ENCODE measurements at places on chromosomes 1 and 21. TPM values are rescaled to one million over a fixed set of nuclear protein-coding genes. Genes with fewer than 3 reads are reported as not detected.
A peak's percentile ranks its signal among the peaks of the same experiment; 100 is the strongest.

DNA sequence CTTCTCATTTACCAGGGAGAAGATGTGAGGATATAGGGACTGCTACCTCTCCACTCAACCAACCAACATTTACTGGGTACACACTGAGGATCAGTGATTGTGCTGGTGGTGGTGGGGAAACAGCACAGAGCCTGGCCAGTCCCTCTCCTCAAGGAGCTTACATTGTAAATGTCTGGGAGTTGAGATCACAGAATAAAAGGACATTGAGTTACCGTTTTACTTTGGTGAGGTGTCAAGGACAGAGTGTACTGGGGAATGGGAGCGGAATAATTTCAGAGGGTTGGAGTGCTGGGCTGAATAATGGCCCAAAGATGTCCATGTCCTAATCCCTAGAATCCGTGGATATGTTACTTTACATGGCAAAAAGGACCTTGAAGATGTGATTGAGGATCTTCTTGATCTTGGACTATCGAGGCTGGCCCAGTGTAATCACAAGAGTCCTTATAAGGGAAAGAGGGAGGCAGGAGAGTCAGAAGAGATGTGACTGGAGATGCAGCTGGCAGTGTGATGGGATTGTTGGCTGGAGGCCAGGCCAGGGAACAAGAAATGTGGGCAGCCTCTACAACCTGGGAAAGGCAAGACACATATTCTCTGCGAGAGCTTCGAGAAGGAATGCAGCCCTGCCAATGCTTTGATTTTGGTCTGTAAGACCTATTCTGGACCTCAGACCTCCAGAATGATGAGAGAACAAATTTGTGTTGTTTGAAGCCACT lies 26.6 kb upstream of the RWDD3 start:
- no peaks in the 10 kb centered on the region for H3K27me3 ChIP-seq
- H3K4me1 ChIP-seq = no peaks in the 10 kb centered on the region
- no peak for DNase-seq
- no peaks in the 10 kb centered on the region for H3K36me3 ChIP-seq
- H3K27ac ChIP-seq = no peak overlapping the region

- peak; percentile 83 for DNase-seq
- H3K36me3 ChIP-seq = no peaks in the 10 kb centered on the region
- H3K4me3 ChIP-seq = peak within 1 kb of the TSS; percentile 67
These were observed at the start of gene RHOC for GRCh38 chr1:112706505-112707220. TSS of gene RHOC (minus strand) at chr1:112707127. CDS start at chr1:112703799, 3,328 bp downstream.

DNA sequence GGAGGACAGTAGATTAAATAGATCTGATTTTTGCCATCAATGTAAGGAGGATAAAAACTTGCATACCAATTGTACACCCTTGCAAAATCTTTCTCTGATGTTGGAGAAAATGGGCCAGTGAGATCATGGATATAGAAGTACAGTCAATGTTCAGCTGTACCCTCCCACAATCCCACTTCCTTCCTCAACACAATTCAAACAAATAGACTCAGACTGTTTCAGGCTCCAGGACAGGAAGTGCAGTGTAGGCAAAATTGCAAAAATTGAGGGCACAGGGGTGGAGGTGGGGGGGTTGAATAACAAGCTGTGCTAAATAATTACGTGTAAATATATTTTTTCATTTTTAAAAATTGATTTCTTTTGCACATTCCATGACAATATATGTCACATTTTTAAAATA lies 3.9 kb upstream of the IFI44 start:
- no peaks in the 10 kb centered on the region for H3K4me1 ChIP-seq
- H3K36me3 ChIP-seq = no peaks in the 10 kb centered on the region
- DNase-seq = no peak
- H3K27me3 ChIP-seq = no peaks in the 10 kb centered on the region
- no peak overlapping the region for H3K27ac ChIP-seq

LCE1D gene
- polyA plus RNA-seq = not detected

HMGCS2 gene
- polyA plus RNA-seq = 0.17 TPM

DNA sequence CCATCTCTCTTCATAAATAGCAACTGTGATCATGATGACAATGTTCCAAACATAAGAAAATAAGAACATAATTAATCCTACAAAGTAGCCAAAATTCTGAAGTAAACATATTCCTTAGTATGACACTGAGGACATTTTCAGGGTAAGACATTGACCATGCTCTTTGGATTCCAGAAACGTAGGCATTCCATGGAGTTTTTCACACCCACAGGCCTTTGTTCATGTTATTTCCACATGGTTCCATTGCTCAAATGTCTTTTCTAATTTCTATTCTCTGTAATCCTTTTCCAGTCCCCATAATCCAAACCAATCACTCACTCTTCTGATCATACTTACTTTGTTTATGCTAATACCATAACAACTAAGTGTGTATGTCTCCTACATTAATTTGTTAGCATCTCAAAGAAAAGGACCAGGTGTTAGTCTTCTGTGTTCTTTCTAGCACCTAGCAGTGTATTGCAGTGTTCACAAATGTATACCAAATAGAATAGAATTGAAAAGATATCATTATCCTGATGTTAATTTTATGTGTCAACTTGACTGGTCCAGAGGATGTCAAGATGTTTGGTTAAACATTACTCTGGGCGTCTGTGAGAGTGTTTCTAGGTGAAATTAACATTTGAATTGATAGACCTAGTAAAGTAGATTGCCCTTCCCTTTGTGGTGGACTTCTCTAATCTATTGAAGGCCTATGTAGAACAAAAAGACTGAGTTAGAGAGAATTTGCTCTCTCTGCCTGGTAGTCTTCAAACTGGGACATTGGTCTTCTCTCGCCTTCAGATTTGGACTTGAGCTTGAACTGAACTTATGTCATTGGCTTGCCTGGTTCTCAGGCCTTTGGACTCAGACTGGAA lies 516.6 kb downstream of the PTPRC start:
- no peak overlapping the region for H3K27ac ChIP-seq
- H3K36me3 ChIP-seq = no peaks in the 10 kb centered on the region
- DNase-seq = no peak
- H3K27me3 ChIP-seq = no peaks in the 10 kb centered on the region

- no peaks in the 10 kb centered on the region for H3K27me3 ChIP-seq
- H3K4me3 ChIP-seq = no peak overlapping the region
- no peak for DNase-seq
These were observed 160.2 kb downstream of the VAV3 start for GRCh38 chr1:107804741-107805140.

- no peak for DNase-seq
- H3K36me3 ChIP-seq = no peaks in the 10 kb centered on the region
- H3K4me1 ChIP-seq = peaks cover 2% of the 10 kb centered on the region
- H3K4me3 ChIP-seq = no peak overlapping the region
These were observed 3.6 kb downstream of the L1TD1 start for GRCh38 chr1:62198069-62198780.

DNA sequence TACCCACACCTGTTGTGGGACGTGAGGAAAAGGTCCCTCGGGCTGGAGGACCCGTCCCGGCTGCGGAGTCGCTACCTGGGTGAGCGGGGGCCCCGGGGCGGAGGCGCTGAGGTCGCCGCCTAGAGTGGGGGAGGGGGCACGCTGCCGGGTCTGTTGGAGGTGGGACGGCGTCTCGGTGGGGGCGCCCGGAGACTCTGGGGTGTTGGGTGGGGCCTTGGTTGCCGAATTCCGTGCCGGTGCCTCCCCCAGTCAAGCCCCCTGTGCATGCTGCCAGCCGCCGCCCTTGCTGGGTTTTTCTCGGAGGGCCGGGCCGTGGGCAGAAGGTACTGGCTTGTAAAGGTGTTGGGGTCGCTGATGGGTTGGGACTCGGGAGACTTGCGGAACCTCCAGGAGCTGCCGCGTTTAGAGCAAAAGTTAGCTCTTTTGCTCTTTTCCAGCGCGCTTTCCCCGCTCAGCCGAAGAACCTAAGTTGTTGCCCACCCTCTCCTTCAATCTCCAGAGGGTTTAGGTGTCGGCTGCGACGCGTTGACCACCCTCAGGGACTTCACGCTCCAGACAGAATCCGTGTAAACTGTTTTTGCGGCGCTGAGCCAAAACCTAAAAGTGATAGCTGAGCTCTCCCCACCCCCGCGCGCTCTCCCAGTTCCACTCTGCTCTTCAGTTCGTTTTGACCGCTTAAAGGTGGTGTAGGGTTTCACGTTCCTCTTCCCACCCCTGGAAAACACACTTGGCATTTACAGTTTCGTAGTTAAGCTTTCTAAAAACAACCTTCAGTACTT lies at the start of gene MPC2:
MPC2 (minus strand) TSS at position 143 of the 779 bp plus-strand sequence. CDS start 1,231 bp downstream, outside the sequence.
- H3K27ac ChIP-seq = peak within 1 kb of the TSS; percentile 94
- DNase-seq = peak; percentile 82
- no peaks in the 10 kb centered on the region for H3K36me3 ChIP-seq
- H3K4me3 ChIP-seq = peak within 1 kb of the TSS; percentile 97

- H3K27ac ChIP-seq = peak overlapping the region; percentile 96
- H3K4me1 ChIP-seq = peaks cover 7% of the 10 kb centered on the region
- H3K36me3 ChIP-seq = no peaks in the 10 kb centered on the region
- peak overlapping the region; percentile 94 for H3K4me3 ChIP-seq
These were observed 823 bp downstream of the ENAH start for GRCh38 chr1:225651872-225652728.

GRCh38 chr1:164515231-164515630 lies 43.8 kb upstream of the PBX1 start:
- DNase-seq = no peak
- H3K4me1 ChIP-seq = peaks cover 5% of the 10 kb centered on the region
- no peaks in the 10 kb centered on the region for H3K27me3 ChIP-seq
- no peak overlapping the region for H3K4me3 ChIP-seq

DNA sequence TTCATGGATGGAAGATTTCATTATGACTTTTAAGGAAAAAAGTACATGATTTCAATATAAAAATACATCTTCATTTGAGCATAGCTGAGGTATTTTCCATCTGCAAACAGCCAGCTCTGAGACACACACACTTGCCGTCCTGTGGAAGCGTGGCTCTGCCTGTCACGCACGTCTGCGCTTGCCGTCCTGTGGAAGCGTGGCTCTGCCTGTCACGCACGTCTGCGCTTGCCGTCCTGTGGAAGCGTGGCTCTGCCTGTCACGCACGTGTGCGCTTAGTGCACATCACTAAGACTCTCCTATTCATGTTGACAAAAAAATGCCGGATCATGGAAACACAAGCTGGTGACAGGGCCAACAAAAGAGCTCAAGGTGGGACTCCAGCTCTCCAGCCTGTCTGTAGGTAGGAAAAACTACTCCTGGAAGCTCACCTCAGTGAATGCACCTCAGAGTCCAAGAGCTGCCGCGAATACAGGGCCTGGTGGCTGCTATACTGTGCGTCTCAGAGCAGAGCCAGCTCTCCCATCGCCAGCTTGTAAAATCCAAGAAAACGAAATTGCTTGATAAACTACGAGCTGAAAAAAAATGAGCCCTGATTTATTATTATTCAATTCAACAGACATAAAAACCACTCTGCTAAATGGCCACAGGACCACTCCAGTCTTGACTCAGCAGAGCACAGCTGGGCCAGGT lies 69.3 kb downstream of the SLC37A1 start:
- peaks cover 16% of the 10 kb centered on the region for H3K4me1 ChIP-seq
- H3K4me3 ChIP-seq = no peak overlapping the region
- H3K36me3 ChIP-seq = no peaks in the 10 kb centered on the region
- DNase-seq = no peak
- H3K27me3 ChIP-seq = no peaks in the 10 kb centered on the region

SLC9A1 gene
- polyA plus RNA-seq = 10.6 TPM

DNA sequence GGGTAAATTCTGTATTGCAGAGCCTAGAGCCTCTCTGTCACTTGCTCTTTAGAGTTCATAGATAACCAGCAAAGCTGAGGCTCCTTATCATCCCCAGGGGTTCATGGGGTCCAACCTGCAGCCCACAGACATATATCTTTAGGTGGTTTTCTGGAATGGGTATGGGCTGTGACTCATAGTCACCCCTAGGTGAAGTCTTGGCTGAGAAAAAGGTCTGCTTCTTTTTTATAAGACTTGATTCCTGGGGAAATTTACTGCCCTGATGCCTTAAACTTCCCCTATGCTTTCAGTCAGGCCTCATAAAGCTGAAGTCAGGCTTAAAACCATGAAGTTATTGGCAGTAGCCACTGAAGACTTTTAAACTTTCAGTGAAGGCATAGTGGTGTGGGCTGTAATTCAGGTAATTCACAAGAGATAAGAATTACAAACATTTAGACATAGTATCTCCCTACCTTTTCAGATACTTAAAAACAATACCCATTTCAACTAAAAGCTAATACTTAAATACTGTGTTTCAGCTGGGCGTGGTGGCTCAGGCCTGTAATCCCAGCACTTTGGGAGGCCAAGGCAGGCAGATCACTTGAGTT lies 46.8 kb downstream of the MACO1 start:
- H3K27me3 ChIP-seq = no peaks in the 10 kb centered on the region
- peaks cover 4% of the 10 kb centered on the region for H3K4me1 ChIP-seq
- DNase-seq = no peak
- no peak overlapping the region for H3K27ac ChIP-seq

CACNA1E gene
- polyA plus RNA-seq = 0.01 TPM

SLC1A7 gene
- 0.28 TPM for polyA plus RNA-seq

DNA sequence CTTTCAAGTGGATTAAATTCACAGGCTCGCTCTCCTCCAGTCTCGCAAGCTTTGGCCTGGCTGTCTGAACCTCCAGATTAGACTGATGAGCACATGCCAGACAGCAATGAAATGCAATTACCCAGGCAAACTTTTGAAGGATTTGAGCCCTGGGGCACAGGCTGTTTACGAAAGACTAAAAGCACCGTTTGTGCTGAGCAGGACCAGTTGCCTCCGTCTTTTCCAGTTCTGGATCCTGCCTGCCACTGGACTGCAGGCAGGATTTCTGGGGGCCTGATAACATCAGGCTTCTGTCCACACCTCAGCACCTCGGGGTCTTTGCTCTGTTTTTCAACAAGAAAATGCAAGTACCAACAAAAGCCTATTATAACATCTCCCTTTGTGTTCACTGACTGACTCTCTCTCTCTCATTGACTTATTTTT lies 145.7 kb downstream of the CLIC6 start:
- no peaks in the 10 kb centered on the region for H3K36me3 ChIP-seq
- no peak overlapping the region for H3K27ac ChIP-seq
- DNase-seq = no peak
- H3K4me1 ChIP-seq = peaks cover 4% of the 10 kb centered on the region

DNA sequence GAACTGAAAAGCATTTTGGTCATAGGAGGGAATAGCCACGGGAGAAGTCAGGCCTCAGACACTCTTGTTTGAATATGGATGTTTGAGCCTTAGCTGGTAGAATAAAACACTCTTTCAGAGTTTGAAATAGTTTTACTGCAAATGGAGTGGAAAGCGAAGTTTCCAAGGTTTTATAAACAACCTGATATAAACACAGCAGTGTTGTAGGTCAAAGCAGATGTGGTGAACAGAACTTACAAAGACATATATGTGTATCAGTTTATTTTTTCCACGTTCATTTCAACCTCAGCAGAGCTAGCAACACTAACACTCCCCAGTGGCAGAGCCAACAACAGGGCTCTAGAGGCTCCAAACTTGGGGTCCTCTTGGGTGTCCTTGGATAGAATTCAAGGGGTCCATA lies 89.9 kb downstream of the WLS start:
- no peaks in the 10 kb centered on the region for H3K27me3 ChIP-seq
- peaks cover 21% of the 10 kb centered on the region for H3K4me1 ChIP-seq
- no peak for DNase-seq
- H3K36me3 ChIP-seq = no peaks in the 10 kb centered on the region
- no peak overlapping the region for H3K4me3 ChIP-seq
- H3K27ac ChIP-seq = no peak overlapping the region

OLFML2B gene
- polyA plus RNA-seq = 37.6 TPM

- H3K4me1 ChIP-seq = no peaks in the 10 kb centered on the region
- no peak overlapping the region for H3K27ac ChIP-seq
- no peaks in the 10 kb centered on the region for H3K36me3 ChIP-seq
- no peaks in the 10 kb centered on the region for H3K27me3 ChIP-seq
- no peak for DNase-seq
- H3K4me3 ChIP-seq = no peak overlapping the region
These were observed 67.0 kb downstream of the PRKAA2 start for GRCh38 chr1:56712150-56712549.

DMRTA2 gene
- polyA plus RNA-seq = not detected

SSR2 gene
- 601 TPM for polyA plus RNA-seq
